ENCODE measurements at places on chromosomes 5 and 9. TPM values are rescaled to one million over a fixed set of nuclear protein-coding genes. Genes with fewer than 3 reads are reported as not detected.

DNA sequence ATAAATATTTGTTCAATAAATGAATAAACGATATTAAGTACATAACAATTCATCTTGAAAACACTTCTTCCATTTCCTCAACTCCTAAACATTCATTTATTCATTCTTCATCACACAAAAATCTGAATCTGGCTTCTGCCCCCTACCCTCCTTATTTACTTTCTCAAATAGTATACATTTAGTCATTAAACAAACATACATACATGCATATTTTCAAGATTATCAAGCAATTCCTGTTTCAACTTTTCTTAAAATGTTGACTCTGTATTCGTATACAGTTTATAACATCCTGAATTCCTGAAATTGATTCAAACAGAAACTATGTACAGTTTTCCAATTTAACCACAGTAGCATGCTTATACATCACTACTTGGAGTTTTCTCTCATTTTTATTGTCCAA, 129.0 kb downstream of the MUSK start:
- no peak for DNase-seq

DNA sequence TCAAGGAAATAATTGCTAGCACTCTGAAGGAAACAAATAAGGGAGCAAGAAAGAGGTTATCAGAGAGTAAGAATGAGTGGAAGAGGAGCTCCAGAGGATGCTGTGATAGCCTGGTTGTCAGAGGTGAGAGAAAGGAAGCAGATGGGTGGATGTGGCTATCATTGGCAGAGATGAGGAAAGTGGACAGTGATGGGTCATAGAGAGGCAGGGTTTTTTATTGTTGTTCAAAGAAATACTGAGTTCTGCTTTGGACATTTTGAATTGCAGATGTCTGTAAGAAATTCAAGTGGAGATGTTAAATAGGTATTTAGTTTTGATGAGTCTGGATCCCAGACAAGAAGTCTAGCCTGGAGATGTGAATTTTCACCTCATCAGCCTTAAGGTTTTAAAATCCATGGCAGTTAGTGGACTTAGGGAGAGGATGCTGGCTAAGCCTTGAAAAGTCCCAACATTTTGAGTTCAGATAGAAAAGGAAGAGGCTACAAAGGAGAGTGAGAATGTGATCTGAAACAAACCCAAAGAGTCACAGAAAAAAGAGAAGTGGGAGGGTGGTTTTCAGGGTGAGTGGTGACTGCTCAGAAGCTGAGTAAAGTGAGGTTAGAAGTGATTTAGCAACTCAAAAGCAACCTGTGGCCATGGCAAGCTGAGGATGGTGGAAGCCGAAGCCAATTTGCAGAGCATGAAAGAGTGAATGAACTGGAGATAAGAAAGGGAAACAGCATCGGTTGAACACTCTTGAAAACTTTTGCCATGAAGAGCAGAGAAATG, 50.4 kb downstream of the PPIC start:
- no peak for DNase-seq

DNA sequence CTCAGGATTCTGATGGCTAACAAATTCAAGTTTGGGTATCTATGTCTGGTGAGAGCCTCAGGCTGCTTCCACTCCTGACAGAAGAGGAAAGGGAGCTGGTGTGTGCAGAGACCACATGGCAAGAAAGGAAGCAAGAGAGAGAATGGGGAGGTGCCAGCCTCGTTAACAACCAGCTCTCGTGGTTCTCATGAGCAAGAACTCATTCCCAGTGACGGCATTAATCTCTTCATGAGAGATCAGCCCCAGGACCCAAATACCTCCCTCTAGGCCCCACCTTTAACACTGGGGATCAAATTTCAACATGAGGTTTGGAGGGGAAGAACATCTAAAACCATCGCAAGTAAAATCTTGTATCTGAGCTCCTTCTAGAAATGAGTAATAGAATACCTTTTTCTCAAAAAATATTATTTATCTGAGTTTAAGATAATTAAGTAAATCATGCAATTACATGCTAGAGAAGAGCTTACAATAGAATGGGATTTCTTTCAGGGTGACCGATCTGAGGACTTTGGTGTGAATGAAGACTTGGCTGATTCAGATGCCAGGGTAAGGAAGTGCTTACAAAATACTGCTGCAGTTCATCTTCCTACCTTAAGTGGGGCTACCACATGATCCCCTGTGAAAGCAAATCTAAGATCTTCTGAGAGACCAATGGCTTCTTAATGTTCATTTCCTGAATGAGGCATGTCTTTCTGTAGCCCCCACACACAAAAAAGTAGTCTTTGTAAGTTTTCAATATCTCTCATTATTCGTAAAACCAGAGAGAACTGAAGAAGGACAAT, 11.5 kb downstream of the ANXA1 start:
- DNase-seq: no peak

- no peak for DNase-seq
Measured at GRCh38 chr5:134913254-134913653, 8.3 kb downstream of the PCBD2 start.

DNA sequence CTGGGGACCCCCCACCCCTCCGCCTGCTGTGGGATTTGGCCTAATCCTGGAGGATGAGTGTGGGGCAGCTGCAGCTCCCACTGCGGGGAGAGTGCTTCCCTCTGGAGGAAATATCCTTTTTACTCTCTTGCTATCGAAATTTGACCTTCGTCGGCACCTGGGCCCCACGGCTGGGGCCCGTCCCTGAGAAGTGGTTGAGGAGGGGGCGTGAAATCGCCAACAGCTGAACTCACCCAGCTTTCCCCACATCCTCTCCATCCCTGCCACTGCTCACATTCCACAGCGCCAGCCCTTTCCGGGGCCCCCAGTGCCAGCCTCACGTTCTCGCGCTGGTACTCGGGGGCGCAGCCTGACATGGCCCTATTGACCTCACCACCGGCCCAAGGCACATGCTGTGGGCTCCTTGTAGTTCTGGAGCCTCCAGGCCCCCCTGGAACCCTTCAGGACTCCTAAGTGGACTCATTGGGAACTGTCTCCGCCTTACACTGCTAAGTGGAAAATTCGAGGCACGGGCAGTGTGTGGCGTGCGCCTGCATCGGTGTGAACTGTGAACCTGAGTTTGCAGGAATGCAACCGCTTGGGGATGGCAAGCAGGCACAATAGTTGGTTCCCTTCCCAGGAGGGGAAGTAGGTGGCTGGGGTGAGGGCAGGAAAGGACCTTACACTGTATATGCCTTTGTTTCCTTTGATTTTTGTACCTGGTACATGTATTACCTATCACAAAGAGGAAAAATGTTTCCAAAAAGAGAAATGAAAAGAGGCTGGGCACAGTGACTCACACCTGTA, 19.2 kb downstream of the FGFR4 start:
- peak; percentile 32 for DNase-seq

DNA sequence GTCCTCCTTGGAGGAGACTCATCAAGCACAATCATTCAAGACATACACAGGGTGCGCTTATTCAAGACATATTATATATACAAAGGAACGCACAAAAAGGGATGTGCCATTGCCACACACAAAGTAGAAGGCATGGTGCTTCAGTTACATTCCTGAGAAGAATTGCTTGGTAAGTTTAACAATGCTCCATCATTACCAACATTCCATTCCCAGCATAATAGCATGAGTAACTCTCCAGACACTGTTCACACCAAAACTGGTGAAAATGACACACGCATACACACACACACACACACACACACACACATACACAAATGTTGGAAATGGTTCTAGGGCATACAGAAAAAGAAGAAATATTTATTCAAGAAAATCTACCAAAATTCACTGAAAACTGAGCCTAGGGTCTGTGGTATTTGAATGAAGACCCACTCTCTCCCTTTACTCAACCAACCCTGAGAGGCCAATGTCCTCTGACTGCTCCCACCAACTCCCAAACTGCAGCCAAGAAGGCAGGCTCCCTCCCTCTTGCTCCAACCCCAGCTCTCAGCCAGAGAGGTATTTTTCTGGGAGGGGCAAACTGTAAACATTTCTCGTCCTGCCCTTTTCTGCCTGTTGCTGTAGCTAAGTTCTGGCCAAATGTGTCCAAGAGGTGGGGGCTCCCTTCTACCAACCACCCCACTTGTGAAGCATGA, 19.9 kb downstream of the UGT3A1 start:
- DNase-seq: no peak

GRCh38 chr5:150511578-150512367, 3.8 kb downstream of the NDST1 start:
- peak; percentile 89 for DNase-seq

DNA sequence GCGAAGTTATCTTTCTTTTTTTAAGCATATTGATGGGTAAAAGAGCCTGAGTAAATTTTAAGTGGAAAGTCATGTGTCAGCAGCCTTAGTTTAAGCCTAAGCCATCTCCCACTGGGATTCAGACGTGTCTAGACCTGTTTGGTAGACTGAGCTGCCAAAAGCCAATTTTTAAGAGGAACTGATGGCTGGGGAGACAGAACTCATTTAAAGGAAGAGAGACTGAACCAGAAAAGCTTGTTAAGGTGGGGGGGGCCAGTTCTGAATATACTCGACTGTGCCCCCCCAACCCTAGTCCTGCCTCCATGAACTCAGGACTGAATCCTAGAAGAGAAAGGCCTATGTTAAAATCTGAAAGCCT, 58.3 kb upstream of the PLPP1 start:
- peak; percentile 25 for DNase-seq

DNA sequence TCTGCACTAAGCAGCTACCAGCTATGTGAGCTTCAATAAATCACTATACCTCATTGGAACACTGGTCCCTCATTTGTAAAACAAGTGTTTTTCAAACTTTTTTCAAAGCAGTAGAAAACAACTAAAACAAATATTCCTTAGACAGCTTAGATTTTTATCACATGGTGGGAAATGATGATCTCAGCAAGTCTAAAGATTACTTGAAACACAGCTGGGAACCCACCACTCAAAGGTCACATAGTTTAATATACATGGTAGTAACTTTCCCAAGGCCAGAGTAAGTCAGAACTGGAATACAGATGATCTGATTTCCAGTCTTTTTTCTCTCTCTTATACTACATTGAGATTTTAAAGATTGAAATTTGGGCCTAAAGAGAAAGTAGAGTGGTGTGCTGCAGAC, 850 bp upstream of the C6 start:
- DNase-seq: no peak

DNA sequence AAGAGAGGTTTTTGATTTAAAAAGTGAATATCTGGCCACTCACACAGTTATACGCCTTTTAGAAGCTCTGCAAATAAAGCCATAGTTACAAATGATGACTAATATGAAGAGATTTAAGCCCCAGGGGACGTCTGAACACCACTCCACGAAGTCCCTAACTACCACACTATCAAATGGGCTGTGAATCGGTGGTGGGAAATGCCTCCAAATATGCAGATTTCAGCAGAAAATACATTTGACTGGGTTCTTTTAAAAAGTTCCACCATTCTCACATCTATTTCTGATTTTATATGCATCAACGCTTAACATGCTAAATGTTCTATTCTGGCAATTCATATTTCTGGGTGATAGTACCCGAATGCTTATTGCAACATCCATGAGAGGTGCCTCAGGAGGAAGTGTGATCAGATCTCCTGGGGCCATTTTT, 22.5 kb downstream of the TICAM2 start:
- DNase-seq: peak; percentile 47

- no peak for DNase-seq
Measured at GRCh38 chr9:79492092-79493009, 79.4 kb upstream of the TLE4 start.

GRCh38 chr5:41095324-41096101, 24.4 kb upstream of the MROH2B start:
- DNase-seq: no peak

- DNase-seq: no peak
Measured at GRCh38 chr9:131923132-131923671, 156.5 kb downstream of the MED27 start.

DNA sequence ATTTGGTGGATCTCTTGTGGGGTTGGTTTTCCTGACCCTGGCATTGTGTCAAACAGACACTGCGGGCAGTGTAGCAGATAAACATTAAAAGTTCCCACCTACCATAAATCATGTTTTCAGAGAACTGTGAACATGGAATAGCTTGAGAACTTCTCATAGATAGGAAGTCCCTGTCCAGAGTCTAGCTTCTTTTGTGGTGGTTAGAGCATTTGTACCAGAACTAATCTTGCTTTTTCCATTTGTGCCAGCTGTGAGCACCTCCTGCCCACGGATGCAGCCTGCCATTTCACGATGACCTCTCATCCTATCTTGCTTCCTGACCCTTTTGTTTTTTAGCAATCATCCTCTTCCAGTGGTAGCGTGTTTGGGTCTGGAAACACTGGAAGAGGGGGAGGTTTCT, 61.4 kb downstream of the FAM78A start:
- DNase-seq: no peak

DNA sequence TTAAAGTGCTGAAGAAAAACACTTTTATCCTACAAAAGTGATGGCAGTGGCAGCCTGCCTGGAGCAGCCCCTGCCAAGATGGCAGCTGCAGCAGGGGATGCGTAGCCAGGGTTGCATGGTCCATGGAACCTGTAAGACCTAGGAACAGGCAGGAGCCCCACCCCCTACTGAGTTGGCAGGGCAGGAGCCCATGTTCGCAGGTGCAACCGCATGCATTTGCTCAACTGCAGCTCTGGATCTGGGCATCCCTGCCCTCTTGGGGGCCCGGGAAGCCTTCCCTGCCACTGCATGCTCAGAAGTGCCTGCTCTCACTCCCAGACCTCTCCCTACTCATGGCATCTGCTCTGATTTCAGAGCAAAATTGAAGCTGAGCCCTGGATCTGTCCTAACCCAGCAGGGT, 779.6 kb downstream of the CDH18 start:
- no peak for DNase-seq

DNA sequence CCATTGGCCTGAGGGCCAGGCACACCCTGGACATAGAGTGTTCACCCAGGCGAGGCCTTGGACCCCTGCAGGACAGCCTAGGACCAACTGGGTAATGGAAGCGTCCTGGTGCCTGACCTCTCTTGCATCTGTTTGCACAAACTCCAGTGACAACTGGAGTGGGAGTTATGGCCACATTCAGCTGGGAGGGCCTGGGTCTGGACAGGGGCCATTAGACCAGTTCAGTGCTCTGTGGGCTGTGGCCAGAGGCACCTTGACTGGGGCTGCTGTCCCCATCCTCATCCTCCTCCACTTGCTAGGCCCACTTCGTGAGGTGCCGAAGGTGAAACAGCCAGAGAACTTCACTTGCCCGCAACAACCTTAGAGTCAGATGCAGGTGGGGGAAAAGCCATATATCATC, 372.7 kb upstream of the IRX1 start:
- DNase-seq: no peak

GRCh38 chr9:82196622-82197441, 208.3 kb downstream of the SPATA31D1 start:
- no peak for DNase-seq

DNA sequence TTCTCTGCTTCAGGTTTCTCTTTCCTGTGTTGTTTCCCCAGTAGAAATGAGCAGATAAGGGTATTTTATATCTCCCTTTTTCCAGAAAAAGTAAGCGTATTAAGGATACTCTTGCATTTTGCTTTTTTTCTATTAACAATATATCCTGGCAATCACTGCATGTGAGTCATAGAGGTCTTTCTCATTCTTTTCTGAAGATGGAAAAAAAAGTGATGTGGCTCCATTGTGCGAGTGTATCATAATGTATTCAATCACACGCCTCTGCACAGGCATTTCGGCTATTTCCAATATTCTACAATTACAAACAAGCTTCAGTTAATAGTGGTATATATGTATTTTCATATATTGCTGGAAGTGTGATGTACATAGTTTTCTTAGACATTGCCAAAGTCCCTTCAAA, 155.9 kb downstream of the MED27 start:
- no peak for DNase-seq

Gene CMYA5
- 0.47 TPM for total RNA-seq

Gene OR1N2
- not detected for total RNA-seq

Gene SPAG8
- total RNA-seq: 3.4 TPM

Gene GLRA1
- not detected for total RNA-seq

Gene CACNA1B
- total RNA-seq: 0.05 TPM

Gene SLC26A2
- 14.2 TPM for total RNA-seq

Gene AQP7
- 0.10 TPM for total RNA-seq

All from myocyte (in vitro differentiated cells).